ENCODE measurements at places on chromosomes 1 and 21.

GRCh38 chr21:32525282-32525681, 60.0 kb downstream of the TCP10L start:
- DNase-seq: no peak

GRCh38 chr1:44616284-44616990, 57.8 kb downstream of the TMEM53 start:
- DNase-seq: no peak

- DNase-seq: no peak
Observed at GRCh38 chr1:180631194-180631765, 542 bp upstream of the XPR1 start.

DNA sequence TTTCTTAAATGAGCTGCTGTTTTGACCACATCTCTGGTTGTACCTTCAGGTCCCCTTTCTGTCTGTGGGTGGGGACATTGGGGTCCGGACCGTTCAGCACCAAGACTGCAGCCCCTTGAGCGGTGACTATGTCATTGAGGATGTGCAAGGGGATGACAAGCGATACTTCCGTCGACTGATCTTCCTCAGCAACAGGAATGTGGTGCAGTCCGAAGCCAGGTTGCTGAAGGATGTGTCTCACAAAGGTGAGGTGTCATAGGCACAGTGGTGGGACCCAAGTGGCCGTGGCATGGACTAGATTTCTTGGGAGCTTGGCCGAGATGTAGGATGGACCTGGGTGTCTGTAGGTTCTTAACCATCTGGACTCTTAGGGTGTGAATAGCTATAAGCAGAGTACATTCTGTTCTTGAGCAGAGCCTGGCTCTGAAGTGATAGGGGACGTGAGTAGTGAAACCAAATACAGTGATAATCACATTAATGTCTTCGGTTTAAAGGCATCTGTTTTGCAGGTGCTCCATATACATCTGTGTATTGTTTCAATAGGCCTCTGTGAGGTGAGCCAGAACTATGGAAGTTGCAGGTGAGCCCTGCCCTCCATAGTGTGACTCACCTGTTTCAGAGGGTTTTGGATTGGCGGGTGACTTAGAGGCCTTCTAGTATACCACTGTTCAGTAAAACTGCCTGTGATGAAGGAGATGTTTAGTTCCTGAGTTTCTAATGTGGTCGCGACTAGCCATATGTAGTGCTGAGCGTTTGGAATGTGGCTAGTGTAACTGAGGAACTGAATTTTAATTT, 6.4 kb downstream of the METTL13 start:
- no peak for DNase-seq

DNA sequence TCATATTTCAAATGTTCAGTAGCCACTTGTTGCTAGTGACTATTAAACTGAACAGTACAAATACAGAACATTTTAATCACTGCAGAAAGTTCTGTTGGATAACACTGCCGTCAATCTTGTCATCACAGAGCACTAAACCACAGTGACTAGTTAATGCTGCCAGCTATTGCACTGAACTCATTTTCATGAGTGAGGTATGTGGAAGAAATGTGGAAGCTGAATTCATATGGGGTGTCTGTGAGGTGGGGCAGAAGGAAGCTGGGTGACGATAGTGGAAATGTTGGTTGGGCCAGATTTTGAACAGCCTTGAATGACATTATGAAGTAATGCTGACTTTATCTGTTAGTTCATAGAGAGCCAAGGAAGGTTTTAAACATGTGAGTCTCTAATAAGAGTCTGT, 49.6 kb downstream of the OSBPL9 start:
- DNase-seq: peak; percentile 92

DNA sequence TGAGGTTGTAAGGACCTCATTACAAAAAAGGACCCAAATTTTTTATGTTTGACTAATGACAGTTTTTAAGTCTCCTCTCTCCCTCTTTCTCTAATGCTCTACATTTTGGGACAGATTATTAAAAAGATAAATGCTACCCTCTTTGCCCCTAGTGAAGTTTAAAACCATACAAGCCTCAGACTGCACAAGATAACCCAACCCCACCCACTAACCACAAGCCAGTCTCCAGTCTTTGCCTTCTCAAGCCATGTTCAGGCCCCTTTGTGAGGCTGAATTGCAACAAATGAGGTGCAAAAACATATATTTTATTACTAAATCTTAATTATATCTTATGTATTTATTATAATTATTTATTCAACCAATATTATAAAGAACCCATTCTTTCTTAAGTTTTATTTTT, 597.2 kb upstream of the BRINP3 start:
- no peak for DNase-seq

- no peak for DNase-seq
Observed at GRCh38 chr1:171427852-171428471, 57.4 kb upstream of the PRRC2C start.

GRCh38 chr1:162660574-162660973, 28.3 kb downstream of the DDR2 start:
- DNase-seq: peak; percentile 20

DNA sequence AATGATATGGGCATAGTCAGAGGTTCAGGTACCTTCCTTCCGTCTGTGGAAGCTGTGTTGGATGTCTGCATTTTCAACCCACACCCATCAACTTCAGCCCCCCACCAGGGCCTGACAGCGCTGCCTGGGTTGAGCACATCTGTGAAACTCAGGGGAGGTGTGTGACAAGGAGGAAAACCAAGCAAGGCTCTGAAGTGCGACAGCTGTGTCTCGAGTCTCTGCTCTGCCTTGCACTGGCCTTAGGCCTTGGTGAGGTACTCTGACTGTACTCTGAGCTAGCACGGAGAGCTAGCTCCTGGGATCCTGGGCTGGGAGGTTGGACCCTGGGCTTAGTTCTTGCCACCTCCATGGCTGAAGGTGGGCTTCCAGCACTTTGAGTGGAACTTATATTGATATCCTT, 9.1 kb downstream of the VANGL2 start:
- no peak for DNase-seq

- DNase-seq: peak; percentile 37
Observed at GRCh38 chr1:23483321-23484252, at the start of gene ASAP3. Gene ASAP3 (minus strand): TSS chr1:23484179. CDS start chr1:23484133, 46 bp downstream.

GRCh38 chr1:62585469-62586155, 11.7 kb upstream of the ANGPTL3 start:
- no peak for DNase-seq

- no peak for DNase-seq
Observed at GRCh38 chr21:44049606-44050005, 37.5 kb downstream of the TRAPPC10 start.

DNA sequence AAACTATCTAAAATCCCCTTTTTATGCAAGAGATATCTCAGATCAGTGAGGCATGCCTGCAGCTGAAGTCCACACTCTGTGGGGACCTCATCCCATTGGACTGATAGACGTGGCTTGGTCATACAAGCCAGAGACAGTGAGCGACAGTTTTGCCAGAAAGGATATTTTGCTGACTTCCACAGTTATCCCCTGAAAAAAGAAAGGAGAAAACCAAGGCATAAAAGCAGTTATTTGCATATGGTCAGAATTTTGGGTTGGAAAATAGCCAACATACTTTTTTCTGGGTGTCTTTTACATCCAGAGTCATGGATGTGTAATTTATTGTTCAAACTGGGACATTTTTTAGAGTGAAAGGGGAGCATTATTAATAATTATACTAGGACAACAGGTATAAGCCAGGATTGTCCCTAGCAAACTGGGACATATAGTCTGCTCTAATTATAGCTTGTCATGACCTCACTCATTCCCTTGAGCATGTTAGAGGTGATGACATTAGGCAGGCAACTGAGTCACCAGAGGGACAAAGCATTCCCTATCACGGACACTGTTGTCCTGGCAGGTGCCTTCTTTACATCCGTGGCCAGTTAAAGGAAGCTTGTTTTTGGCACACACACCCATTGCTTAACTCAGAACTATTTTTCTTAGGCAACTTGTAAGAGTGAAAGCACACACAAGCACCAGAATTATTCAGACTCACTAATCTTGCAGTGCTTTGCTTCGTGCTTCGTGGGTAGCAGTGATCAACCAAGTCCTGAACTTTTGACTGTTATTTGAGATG, 65.5 kb downstream of the PRRX1 start:
- DNase-seq: peak; percentile 54

Measured in fibroblast of skin of scalp (primary cell).